Epithelial cell of esophagus (primary cell): ENCODE measurements at places on chromosomes 5 and 9.

DNA sequence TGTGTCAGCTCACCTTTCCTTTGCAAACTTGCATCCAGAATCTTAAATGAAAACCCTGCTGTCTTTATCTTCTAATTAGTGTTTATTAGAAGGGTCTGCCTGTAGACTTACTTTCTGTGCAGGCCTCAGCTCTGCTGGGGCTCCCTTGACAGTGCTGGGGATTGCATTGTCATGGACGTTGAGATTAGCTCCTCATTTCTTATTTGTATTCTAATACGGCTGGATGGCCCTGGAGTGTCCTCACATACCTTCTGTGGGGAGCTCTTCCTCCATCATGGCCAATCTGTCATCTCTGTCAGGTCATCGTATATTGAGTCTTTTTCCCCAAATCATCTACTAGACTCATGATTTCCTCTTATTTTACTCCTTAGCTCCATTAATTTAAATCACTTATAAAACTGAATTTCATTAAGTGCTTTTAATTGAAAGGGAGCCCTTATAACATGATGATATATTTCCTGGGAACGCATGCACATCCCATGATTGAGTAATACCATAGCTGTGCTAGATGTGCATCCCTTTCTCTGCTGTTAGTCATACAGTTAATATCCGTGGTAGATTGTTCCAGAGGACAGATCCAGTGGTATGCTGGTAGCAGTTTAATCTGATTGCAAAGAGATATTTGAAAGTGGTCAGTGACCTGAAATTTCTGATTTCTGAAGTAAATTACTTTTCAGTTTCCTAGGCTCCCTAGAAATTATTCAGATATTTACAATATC is 61.6 kb downstream of the ICE1 start:
- peak; percentile 51 for DNase-seq

- DNase-seq = no peak
These were observed 174.7 kb downstream of the NR3C1 start for GRCh38 chr5:143228597-143229293.

GRCh38 chr5:71782393-71782770 is 63.3 kb downstream of the CARTPT start:
- DNase-seq = no peak

GRCh38 chr5:96997265-96997859 is 61.5 kb downstream of the LNPEP start:
- peak; percentile 58 for DNase-seq

DNA sequence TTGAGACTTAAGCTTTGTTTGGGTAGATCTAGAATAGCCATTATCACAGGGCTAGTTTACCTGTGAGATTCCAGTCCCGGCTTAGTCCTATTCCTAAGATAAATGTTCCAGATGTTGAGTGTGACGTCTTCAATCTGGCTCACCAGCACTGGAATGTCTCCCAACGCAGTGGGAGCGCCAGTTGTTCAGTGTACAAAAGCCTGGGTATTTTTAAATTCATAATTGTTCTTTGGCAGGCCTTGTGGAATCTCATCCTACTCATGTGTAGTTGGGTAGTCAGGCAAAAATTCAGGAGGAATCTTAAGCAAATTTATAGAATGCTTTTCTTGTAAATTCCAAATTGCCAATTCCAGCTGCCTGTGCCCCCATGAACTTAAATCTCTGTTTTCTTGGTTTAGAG is 272.6 kb upstream of the KCNN2 start:
- DNase-seq = no peak

- no peak for DNase-seq
These were observed 26.2 kb downstream of the NDUFA8 start for GRCh38 chr9:122133263-122133983.

GRCh38 chr5:72509401-72509800 is 2.2 kb upstream of the ZNF366 start:
- DNase-seq = no peak

DNA sequence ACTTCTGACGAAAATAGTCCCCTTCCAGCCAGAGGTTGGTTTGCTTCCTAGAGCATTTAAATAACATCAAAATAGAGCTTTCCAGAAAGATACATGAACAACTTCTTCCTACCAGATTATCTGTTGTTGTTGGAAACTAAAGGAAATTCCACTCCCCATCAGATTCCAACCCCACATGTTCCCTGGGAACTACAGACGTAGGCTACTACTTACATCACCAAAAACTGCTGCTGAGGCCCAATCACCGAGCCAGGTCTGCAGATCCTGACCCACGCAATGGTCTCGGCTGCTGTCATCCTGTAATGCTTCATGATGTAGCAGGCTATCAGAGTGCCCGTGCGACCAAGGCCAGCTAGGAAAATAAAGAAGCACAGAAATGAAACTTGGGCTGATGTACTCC is 73.4 kb downstream of the HABP4 start:
- DNase-seq = no peak

- DNase-seq = no peak
These were observed 78.1 kb downstream of the HSPA4 start for GRCh38 chr5:133129950-133130349.

DNA sequence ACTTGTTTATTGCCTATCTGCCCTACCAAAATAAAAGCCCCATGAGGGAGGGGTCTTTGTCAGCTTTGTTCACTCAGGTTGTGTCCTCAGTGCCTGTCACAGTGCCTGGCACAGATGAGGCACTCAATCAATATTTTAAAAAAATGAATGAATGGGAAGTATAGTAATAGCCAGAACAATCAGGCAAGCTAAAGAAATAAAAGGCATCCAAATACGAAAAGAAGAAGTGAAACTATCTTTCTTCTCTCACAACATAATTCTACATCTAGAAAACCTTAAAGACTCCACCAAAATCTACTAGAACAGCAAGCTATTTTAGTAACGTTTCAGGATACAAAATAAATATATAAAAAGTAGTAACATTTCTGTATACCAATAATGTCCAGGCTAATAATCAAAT is 37.8 kb upstream of the C5orf63 start:
- DNase-seq = no peak

DNA sequence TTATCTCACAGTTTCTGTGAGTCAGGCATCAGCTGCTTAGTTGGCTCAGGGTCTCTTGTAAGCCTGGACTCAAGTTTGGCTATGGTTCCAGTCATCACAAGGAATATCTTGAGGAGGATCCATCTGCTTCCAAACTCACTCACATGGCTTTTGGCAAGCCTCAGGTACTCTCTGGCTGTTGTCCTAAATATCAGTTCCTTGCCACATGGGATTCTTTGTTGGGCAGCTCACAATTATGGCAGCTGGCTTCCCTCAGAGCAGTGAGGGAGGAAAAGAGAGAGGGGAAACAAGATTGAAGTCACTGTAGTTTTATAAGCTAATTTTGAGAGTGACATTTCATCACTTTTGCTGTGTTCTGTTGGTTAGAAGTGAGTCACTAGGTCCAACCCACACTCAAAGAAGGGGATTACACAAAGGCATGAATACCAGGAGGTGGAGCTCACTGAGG is 144.5 kb downstream of the GCNT1 start:
- no peak for DNase-seq

GRCh38 chr9:69324549-69325401 is at the start of gene ENTREP1:
ENTREP1 (plus strand) TSS chr9:69325215; CDS start chr9:69325310, 95 bp downstream.
- peak; percentile 81 for DNase-seq

DNA sequence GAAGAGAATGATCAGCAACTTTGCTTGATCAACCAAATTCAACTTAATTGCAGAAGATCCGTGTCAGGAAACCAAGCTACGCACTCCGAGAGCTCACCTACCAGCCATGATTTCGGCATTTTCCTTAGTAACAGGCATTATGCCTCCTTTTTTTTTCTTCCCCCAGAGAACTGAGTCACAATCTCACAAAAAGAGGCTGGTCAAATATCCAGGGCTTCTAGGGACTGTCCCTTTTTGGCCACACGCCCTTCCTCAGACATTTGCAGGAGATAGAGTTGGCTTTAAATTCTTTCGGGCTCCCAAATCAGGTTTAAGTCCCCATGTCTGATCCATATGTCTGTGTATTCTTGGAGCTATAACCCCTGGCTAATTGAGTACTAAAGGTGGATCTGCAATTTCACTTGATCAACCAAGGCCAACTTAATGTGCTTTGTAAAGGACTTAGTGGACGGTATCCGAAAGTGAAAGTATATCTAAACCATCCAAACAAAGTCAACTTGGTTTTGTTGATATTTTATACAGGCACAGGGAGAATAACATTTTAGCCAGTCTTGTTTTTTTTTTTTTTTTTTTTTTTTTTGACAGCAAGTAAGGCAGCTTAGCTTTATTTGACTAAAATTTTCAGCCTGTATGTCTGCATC is 100.8 kb upstream of the TBCA start:
- DNase-seq = no peak
